Right cardiac atrium (tissue), 5 donors: ENCODE measurements at places on chromosomes 3 and 15.

DNA sequence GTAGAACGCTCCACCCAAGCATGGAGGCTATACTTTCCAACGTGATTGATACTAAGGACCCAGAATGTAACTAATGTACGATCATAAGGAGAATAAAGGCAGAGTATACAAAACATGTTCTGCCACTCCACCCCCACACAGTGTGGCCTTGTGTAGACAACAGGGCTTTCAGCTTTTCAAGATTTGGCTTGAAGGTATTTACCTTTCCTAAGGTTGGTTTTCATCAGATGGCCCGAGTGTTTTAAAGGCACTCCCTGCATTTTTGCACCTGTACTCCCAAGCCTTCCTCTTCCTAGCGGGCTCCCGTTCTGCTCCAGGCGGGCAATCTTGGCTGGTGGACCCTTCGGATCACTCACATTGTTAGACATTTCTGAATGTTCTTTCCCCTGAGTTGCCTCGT is 4.6 kb downstream of the SATB1 start:
- DNase-seq = no peak

- DNase-seq = no peak
These were observed 10.6 kb downstream of the LRIG1 start for GRCh38 chr3:66490214-66490613.

DNA sequence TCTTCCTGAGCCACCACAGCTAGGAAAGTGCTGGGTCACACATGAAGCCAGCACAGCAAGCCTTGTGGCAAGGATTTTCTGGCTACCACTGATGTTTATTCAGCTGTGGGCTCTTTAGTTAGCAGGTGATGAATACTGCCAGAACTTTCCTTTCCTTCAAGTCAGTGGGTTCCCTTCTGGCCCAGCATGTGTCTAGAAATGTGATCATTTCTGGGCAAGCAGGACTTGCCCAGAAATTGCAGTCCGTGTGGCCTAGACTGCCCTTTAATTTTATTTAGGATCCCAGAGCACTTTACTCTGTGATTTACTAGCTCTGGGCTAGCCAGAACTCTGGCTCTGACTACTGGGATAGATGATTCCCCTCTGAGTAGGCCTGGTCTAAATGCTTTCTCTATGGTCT is 397.5 kb downstream of the ZIC4 start:
- DNase-seq = no peak

GRCh38 chr3:52298149-52299098 is 10.8 kb downstream of the GLYCTK start:
- DNase-seq = no peak
